ENCODE measurements at places on chromosomes 5 and 9.

GRCh38 chr5:112878760-112879159 is 17.7 kb downstream of the SRP19 start:
- peak; percentile 17 for DNase-seq

- DNase-seq, result no peak
These were observed 44.1 kb upstream of the ACO1 start for GRCh38 chr9:32340361-32340760.

- no peak for DNase-seq
These were observed 28.8 kb downstream of the GLT6D1 start for GRCh38 chr9:135610290-135611141.

- no peak for DNase-seq
These were observed 64.4 kb upstream of the DNAH5 start for GRCh38 chr5:14008819-14009311.

DNA sequence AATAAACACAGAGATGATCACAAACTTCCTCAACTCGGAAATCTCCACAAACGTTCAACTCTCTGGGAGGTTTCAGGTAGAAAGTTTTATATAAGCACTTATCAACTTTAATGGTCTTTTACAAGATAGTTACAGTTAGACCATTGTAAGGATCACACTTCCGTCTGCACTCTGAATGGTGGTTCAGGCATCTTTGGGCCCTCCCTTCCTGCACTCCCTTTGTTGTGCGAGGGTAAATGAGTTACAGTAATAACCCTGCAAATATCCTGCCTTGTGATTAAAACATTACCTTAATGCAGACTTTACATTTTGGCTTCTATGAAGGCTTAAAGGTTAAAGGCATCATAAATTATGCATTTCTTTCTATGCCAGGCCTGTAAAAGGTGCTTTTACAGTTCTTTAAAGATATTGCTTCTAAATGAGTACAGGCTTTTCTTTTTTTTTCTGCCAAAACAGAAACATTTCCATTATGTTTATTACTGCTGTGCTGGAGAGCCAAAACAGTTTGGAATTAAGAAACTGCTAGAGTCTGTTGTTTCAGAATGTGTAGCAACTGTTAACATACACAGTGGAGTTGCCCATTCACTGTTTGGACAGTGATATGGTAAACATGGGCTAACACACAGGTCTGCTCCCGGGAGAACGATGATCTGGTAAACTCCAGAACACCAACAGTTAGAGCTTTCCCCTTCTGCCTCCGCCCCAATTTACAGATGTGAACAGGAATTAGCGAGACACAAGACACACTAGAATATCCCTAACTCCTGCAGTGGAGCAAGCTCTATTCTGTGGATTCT is 1.1 kb downstream of the PRUNE2 start:
- DNase-seq, result no peak

- no peak for DNase-seq
These were observed 73.4 kb downstream of the NSG2 start for GRCh38 chr5:174118823-174119467.

GRCh38 chr9:129617167-129617566 is 3.7 kb downstream of the C9orf50 start:
- no peak for DNase-seq

DNA sequence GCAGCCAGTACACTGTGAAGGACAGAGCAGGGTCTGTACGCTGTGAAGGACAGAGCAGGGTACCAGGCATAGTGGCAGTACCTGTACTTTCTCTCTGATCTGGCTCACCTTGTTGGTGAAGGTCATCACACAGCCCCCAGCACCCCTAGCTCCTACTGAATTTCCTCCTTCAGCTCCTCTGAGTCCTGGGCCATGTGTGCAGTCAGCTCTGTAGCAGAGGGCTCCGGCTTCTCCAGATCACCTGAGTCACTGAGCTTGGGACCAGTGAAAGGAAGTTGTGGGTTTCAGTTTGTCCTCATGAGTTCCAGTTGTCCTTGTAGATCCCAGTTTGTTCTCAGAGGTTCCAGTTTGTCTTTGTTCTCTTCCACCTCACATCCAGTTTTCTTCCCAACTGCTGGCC is 5.5 kb downstream of the NUDT2 start:
- no peak for DNase-seq

DNA sequence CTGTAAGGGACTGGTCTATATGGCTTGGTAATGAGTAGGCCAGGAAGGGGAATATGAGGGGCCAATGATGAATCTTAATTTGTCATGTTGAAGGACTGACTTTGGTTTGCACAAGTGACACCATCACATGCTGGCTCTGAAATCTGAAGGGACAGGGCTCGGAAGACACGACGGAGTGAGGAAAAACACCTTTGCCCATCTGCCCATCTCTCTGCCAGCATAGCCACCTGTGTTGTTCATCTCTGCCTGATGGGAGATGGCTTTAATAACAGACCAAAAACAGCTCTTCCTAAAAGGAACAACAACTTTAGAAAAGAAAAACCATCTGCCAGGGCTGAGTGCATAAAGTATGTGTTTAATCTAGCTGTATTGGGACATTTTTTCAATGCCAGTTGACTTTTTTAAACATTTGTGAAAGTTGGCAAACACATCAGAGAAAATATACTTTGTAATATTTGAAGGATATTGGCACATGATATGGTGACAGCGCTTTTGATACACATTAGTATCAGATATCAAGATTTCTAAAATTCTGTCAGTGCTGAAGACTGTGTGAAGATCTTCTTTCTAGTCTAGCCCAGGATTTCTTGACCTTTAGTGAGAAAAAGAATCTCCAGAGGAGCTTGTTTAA is 27.1 kb downstream of the ABLIM3 start:
- no peak for DNase-seq
